ENCODE measurements at places on chromosomes 13 and 19.

GRCh38 chr19:35350591-35350990 is 2.9 kb downstream of the FFAR1 start:
- DNase-seq = no peak

DNA sequence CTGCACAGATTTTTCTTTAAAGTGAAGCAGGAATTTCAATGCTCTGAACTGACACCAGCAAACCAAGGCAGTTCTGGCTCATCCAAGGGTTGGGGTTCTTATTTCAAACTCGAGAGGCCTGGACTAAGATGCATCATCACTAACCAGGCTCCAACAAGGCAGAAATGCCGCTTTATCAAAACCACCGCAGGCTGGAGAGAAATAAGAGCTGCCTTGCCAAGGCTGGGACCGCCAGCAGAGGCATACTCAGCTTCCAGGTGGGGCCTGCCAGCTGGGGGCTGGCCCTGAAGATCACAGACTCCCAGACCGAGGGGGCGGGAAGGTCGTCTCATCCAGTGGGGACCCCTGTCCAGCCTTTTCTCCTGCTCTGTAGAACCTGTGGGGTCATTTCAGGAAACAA is 37.4 kb upstream of the GAS6 start:
- no peak for DNase-seq

- DNase-seq = no peak
These were observed 10.6 kb upstream of the PDCD2L start for GRCh38 chr19:34393629-34394028.

DNA sequence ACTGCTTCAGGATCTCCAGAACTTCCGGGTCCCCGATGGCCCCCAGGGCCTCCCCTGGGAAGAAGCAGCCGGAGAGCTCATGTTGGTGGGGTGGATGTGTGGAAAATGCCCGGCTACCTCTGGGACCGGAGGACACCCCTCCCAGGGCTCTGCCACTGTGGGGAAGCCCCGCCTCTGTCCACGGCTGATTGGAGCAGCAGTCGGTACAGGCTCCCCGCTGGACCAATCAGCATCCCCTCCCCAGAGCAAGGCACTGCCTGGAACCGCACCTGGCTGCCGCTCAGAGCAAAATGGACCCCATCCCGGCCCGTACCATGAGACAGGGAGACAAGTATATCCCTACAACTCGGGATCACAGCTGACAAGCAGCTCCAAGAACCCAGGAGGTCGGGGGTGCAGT is 6.4 kb downstream of the DOHH start:
- DNase-seq = no peak

- DNase-seq = no peak
These were observed 3.3 kb upstream of the KLK11 start for GRCh38 chr19:51029718-51030117.

- DNase-seq = no peak
These were observed 7.4 kb downstream of the FCGBP start for GRCh38 chr19:39927076-39927475.

GRCh38 chr13:35810321-35810720 is 320.9 kb downstream of the DCLK1 start:
- no peak for DNase-seq

Data from epithelial cell of esophagus (primary cell).